ENCODE measurements at places on chromosomes 16 and 17.

GRCh38 chr17:1182811-1183170 lies 3.0 kb upstream of the ABR start:
- no peak overlapping the region for H3K4me3 ChIP-seq

DNA sequence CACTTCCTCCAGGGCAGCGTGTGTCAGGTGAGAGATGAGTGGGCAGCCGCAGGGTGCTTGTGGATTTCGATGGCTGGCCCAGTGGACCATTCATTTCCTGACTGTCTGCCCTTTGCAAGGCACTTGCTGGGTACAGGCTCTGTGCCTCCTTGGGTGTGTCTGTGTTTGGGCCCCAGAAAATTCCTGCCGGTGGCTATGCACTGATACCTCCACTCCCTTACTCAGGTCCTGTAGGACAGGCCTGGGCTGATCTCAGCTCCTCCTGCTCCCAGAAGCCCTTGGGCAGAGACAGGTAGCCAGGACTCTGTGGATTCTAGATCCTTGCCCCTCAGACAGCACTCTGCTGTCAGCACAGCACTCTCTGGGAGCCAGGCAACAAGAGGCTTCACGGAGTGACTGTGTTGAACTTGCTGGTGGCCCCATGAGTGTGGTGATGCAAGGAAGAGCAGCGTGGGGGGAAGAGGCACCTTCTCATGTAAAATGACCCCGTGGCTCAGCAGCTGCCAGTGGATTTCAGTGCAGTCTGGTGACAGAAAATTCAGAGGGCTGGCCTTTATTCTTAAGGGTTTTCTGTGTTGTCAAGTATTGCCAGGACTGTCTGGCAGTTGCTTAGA lies 29.0 kb downstream of the PGS1 start:
- DNase-seq: no peak
- H3K4me3 ChIP-seq: no peak overlapping the region

GRCh38 chr16:3443108-3444031 lies at the start of the genes NAA60 and ZNF597:
Gene NAA60 (plus strand): TSS chr16:3443680. CDS start chr16:3476228, 32,548 bp downstream.
Gene ZNF597 (minus strand): TSS chr16:3443504. CDS start chr16:3443153, 351 bp downstream.
- H3K27me3 ChIP-seq: no peaks in the 10 kb centered on the region
- DNase-seq: peak; percentile 79
- peaks cover 15% of the 10 kb centered on the region for H3K4me1 ChIP-seq
- H3K4me3 ChIP-seq: peak within 1 kb of the TSS; percentile 99
- peak within 1 kb of the TSS; percentile 98 for H3K27ac ChIP-seq

GRCh38 chr17:30228011-30228410 lies 7.5 kb downstream of the SLC6A4 start:
- DNase-seq: no peak
- H3K4me3 ChIP-seq: no peak overlapping the region
- peaks cover 37% of the 10 kb centered on the region for H3K27me3 ChIP-seq
- no peaks in the 10 kb centered on the region for H3K36me3 ChIP-seq

- no peaks in the 10 kb centered on the region for H3K27me3 ChIP-seq
- no peaks in the 10 kb centered on the region for H3K36me3 ChIP-seq
- no peak for DNase-seq
- H3K27ac ChIP-seq: no peak overlapping the region
Measured at GRCh38 chr17:72294487-72294893, 173.7 kb downstream of the SOX9 start.

- H3K4me1 ChIP-seq: no peaks in the 10 kb centered on the region
- H3K4me3 ChIP-seq: no peak overlapping the region
- no peak for DNase-seq
- no peak overlapping the region for H3K27ac ChIP-seq
Measured at GRCh38 chr17:32861981-32862380, 14.9 kb downstream of the MYO1D start.

DNA sequence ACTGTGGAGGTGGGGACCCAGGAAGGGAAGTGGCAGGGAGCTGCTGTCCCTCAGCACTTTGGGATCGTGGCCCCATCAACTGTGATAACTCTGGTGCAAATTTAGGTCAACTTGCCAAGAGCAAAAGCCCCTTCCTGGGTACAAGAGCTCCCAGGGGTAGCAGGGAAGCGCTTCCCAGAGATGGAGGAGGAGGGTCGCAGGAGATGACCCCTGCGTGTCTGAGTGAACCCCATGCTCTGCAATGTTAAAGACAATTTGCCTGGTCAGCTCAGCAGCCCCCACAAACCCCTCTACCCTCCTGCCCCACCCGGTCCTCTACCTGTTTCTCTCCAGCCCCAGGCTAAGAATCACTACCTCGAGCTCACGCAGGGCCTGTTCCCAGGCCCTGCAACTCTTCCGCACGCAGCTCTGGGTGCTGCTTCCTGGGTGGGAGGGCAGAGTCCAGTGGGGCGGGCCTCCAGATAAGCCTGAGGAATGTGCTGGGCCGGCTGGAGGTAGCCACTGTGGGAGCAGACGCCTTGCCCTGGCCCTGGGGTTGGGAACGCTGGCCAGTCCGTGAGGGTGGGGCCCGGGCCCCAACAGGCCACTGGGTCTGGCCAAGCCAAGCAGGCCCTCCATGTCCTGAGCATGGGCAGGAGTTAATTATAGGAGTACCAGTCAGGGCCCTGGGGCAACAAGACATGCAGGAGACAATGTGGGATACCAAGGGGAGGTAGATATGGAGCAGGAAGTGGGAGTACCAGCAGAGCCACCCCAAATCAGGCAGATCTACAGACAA lies 6.1 kb downstream of the DOK4 start:
- H3K36me3 ChIP-seq: no peaks in the 10 kb centered on the region
- no peak overlapping the region for H3K4me3 ChIP-seq
- peaks cover 22% of the 10 kb centered on the region for H3K4me1 ChIP-seq
- H3K27me3 ChIP-seq: peaks cover 6% of the 10 kb centered on the region

DNA sequence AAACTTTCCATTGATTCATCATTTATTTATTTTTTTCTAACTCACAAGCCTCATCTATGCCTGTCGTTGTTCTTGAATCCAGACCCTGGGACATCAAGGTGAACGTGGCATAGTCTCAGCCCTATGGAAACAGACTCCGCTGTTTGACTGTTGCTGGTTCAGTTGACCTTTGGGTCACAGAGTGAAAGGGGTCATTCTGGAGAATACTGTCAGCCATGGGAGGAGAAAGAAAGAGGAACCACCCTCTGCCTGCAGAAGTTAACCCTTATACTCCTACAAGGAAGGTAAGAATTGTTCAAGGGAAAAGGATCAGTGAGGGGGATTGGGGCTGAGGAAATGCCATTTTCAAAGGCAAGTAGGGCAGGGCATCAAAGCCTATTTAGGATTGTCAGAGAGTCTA lies 387.6 kb upstream of the MAF start:
- no peak for DNase-seq
- H3K4me1 ChIP-seq: no peaks in the 10 kb centered on the region
- no peak overlapping the region for H3K4me3 ChIP-seq
- peaks cover 3% of the 10 kb centered on the region for H3K27me3 ChIP-seq
- no peak overlapping the region for H3K27ac ChIP-seq

DNA sequence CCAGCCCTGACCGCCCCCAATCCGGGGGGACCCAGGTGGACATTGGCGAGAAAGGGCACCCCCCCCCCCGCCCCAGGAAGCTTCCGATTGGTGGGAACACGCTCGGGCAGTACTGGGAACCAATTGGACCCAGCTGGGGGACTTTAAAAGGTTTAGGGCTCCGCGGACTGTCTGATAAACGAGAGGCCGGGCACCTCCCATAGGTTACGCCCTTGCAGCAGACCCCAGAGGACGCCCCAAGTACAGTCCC lies 245 bp downstream of the TMEM256 start:
- H3K27ac ChIP-seq: peak overlapping the region; percentile 95
- H3K36me3 ChIP-seq: peaks cover 2% of the 10 kb centered on the region
- peak overlapping the region; percentile 92 for H3K4me3 ChIP-seq
- peaks cover 18% of the 10 kb centered on the region for H3K27me3 ChIP-seq
- H3K4me1 ChIP-seq: peaks cover 13% of the 10 kb centered on the region

DNA sequence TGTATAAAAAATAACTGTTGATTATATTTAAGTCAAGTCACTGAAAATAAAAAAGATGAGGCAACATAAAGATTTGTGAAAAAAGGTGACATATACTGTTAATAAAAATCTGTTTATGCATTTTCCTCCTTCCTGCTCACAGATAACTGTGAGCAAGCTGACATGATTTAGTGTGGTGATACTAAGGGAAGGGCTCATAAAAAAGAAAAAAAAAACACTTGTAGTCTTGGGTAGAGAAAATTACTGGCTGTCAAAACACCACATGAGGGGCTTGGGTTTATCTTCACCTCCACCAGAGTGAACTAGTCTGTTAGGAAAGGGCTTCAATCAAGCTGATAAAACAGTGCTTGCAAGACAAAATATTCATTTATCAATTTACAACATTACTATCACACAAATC lies 247.6 kb downstream of the CNTNAP4 start:
- no peak overlapping the region for H3K27ac ChIP-seq
- H3K4me3 ChIP-seq: no peak overlapping the region
- no peak for DNase-seq
- H3K36me3 ChIP-seq: no peaks in the 10 kb centered on the region
- no peaks in the 10 kb centered on the region for H3K27me3 ChIP-seq

DNA sequence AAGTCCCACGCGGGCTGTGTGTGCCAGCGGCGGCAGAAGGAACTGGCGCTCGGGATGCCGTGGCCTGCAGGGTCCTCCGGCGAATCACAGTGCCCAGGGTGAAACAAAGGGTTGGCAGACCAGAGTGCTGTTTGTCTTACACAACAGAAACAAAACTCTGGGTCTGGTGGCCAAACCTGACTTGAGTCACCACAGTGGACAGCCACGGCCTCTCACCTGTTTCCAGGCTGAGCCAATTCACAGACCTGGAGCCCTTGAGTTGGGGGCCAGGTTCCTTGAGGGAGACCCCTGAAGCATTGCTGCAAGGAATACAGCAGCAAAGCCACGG lies 2.1 kb upstream of the CHMP6 start:
- peaks cover 17% of the 10 kb centered on the region for H3K4me1 ChIP-seq
- no peak for DNase-seq
- no peaks in the 10 kb centered on the region for H3K36me3 ChIP-seq
- H3K27ac ChIP-seq: no peak overlapping the region

DNA sequence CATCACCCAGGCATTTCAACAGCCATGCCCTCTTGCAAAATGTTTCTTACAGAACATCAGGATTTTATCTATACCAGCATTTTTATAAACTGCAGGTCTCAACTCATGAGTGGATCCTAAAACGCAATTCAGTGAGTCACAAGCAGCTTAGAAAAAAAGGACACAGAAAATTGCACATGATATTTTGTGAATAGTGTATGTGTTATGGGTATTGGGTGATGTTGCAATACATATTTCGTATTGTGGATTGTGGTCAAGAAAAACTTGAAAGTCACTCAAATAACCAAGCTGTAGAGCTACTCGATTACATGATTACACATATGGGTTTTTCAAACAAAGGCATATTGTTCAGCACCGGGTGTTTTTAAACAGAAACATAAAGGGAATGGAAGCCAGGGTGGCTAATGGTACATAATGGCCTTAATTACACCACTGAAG lies 1.4 kb downstream of the WIPI1 start:
- no peak overlapping the region for H3K27ac ChIP-seq
- DNase-seq: no peak
- peaks cover 16% of the 10 kb centered on the region for H3K36me3 ChIP-seq
- no peaks in the 10 kb centered on the region for H3K27me3 ChIP-seq
- peaks cover 53% of the 10 kb centered on the region for H3K4me1 ChIP-seq

GRCh38 chr17:72850410-72851118 lies 241.9 kb downstream of the SLC39A11 start:
- H3K4me3 ChIP-seq: no peak overlapping the region
- H3K27me3 ChIP-seq: no peaks in the 10 kb centered on the region
- H3K36me3 ChIP-seq: peaks cover 2% of the 10 kb centered on the region
- no peaks in the 10 kb centered on the region for H3K4me1 ChIP-seq

DNA sequence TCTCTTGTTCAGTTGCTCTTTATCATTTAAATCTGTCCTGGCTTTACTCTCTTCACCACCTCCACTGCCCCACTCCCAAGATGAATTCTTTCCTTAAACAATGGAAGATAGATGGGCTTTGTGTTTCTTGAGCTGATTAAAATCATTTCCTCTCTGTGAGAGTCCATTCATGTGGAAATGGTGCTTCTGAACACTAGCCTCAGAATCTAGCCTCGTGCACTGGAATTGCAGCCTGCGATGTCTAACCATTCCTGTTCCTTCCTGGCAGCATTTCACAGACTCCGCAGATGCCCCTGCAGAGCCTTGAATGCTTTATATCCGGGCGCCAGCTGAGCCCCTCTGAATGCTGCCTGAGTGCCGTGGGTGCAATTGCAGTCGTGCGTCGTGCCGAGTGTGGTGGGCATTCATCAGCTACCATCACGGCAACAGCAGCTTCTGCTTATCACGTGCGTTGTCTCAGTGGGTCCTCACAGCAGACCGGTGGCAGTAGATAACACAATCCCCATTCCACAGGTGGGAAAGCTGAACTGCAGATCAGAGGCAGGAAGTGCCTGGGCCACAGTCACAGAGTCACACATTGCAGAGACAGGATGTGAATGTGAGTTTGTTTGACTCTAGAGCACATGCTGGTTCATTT lies 172.8 kb upstream of the WSCD1 start:
- peaks cover 5% of the 10 kb centered on the region for H3K27me3 ChIP-seq
- DNase-seq: no peak
- no peaks in the 10 kb centered on the region for H3K36me3 ChIP-seq
- no peak overlapping the region for H3K27ac ChIP-seq
- no peaks in the 10 kb centered on the region for H3K4me1 ChIP-seq
- H3K4me3 ChIP-seq: no peak overlapping the region

DNA sequence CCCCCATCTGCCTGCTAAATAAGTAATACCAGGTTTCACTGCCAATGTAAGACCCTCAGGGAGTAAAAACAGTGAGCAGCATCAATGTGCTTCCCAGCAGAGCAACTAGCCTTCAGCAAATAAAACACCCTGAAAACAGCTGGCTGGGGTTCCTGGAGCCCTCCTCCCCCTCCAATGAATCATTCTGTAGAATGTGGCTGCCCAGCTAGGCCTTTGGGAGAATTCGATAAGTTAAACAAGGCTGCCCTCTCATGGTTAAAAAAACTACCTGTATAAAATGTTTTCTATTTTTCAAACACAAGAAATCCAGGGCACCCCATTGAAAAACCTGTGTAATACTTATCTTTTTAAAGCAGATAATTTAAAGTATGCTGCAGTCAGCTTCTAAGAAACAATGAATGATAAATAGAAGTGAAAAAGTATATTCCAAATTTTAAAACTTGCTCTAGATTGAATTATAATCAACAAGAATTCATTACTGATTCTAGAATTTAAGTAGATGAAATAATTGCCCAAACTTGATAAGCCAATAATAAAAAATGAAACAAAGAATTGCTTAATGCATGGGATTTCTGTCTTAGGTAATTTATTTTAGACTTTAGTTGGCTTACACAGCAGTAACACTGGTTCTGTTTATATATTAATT lies 9.4 kb upstream of the TOM1L1 start:
- H3K4me3 ChIP-seq: no peak overlapping the region
- H3K27ac ChIP-seq: no peak overlapping the region
- no peaks in the 10 kb centered on the region for H3K4me1 ChIP-seq
- H3K36me3 ChIP-seq: no peaks in the 10 kb centered on the region
- no peak for DNase-seq
- no peaks in the 10 kb centered on the region for H3K27me3 ChIP-seq

DNA sequence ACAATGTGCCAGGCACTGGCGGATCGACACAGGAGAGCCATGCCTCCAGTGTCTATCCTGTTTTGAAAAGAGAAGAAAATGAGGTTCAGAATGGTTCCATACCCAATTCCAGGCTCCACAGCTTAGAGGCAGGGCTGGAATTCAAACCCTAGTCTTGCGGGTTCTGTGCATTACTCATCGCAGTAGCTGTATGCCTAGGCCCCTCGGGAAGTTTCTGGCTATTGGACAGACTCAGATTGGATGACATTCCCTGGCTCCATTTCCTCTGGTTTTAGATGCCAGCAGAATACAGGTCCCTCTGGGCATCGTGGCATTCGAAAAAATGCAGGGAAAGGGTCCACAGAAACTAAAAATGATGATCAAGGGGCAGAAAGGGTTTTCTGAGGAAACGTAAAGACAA lies 184.7 kb downstream of the COPRS start:
- H3K27ac ChIP-seq: no peak overlapping the region
- H3K27me3 ChIP-seq: peaks cover 18% of the 10 kb centered on the region
- H3K36me3 ChIP-seq: no peaks in the 10 kb centered on the region
- H3K4me1 ChIP-seq: no peaks in the 10 kb centered on the region
- DNase-seq: no peak

Measured in activated T-helper 1 cell treated with anti-CD3 and anti-CD28 coated beads, Interleukin-12 subunit alpha, Interleukin-12 subunit beta, Interleukin-2, Interleukin-4 antibody, amounts not matched to agents 30 ng/mL and 10 ng/mL and 1 ng/mL, durations not matched to agents 14 hours and 24 hours and 36 hours (primary cell).